Right ventricle myocardium superior (tissue), 1 donor: ENCODE measurements at places on chromosomes 4 and X. TPM values are rescaled to one million over a fixed set of nuclear protein-coding genes. Genes with fewer than 3 reads are reported as not detected.

DNA sequence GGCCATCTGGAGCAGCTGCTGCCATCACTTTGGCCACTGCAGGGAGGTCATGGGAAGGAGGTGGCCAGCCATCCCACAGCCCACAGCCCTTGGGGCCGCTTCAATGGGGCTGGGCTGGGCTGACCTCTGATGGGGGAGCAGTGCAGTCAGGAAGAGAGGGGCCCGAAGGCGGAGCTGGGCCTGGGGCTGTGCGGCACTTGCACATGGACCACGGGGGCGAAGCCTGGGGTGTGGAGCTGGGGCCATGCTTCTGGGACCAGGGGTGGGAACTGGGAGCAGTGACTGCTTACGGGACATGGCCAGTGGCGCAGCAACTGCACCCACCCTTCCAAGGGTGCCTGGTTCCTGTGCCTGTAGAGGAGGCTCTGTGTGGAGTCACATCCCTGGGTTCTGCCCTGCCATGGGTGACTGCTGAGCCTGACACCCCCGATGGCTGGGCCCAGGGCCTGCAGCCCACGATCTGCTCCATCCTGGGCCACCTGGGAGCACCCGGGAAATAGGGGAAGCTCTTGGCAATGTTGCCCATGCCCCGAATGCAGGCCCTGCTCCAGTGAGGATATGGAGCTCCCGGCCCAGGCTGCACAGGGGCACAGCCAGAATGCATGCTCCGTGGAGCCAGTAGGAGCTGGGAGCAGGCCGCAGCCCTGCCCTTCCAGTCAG lies 22.4 kb upstream of the SULT1B1 start:
- no peak for DNase-seq

PRSS12 gene
- not detected for total RNA-seq

MAGEA2B gene
- not detected for total RNA-seq

SMR3B gene
- not detected for total RNA-seq
